Fibroblast of mammary gland (primary cell): ENCODE measurements at places on chromosomes 4 and X.
A peak's percentile ranks its signal among the peaks of the same experiment; 100 is the strongest.

DNA sequence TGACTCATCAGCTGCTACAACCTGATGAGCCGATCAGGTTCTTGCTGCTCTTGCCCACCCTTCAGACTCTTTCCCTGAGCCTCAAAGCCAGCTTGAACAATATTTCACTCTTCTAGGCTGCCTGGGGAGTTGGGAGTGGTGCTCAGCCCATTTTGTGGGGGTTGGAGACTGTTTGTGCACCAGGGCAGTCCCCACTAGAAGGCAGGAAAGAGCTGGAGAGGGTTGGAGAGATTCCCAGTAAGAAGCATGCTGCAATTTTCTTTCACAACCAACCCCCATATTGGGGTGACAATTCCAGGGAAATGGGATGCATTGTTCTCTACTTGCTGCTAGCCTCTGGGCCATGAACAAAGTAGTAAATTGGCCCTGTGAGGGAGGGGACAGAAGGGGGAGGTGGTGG is 44.1 kb downstream of the SLC16A2 start:
- peak; percentile 24 for DNase-seq

GRCh38 chr4:81914623-81915022 is 442.9 kb upstream of the RASGEF1B start:
- no peak for DNase-seq

DNA sequence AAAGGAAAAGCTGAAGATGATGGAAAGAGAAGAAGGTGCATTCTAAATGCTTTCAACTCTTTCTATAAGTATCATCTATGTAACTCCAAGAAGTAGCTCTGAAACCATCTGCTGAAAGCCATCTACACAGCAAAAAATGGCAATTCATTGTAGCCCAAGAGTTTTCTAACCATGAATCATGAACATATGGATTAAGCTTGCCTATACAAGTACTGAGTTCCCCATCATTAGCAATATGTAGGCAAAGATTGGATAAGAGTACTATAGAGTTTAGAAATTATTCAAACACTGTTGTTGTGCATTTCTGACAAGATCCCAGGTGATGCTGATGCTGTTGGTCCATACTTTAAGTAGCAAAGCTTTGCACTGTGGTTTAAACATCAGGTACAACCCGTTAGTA is 11.2 kb downstream of the DAPP1 start:
- DNase-seq, result no peak

DNA sequence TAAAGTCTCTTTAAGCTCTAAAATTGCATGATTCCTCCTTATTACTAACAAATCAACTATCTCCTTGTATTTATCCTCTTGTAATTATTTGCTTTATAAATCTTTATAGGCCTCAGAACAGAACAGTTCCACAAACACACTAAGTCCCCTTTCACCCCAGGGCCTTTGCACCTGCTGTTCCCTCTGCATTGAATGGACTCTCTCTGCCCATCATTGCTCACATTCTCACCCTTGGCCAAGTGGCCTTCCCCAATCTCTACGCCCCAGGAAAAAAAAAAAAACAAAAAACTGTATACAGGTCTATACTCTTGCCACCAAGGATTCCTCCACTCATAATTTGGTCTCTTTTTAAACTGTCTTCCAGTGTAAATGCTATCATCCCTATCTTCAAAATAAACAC is 53.7 kb downstream of the TEC start:
- no peak for DNase-seq

GRCh38 chr4:90281541-90282355 is 154.6 kb downstream of the CCSER1 start:
- DNase-seq, result no peak

GRCh38 chrX:122094611-122095010 is 1047.2 kb downstream of the GLUD2 start:
- peak; percentile 69 for DNase-seq

DNA sequence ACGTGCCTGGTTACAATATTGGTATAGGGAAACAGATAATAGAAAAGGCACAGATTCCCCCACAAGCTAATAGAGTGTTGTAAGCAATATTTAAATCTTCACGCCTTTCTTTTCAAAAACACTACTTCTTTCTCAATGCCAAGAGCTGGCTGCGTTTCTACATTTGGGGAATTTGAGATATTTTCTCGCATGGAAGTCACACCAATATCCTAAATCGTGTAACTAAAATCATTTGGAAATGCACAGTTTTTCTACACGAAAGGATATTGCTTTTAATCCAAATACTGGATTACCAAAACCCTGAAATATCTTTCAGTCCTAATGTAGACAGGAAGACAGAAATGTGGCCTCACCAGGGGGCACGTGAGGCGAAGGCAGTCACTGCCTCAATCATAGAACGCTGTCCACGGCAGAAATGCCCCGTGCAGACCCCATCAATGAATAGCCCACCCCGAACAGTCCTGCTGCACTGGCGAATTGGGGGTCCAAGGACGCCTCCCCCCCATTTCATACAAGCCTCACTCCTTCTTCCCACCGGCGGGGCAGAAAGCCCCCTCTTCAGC is 106.6 kb downstream of the NSUN7 start:
- DNase-seq, result no peak

GRCh38 chr4:94934864-94935263 is 177.1 kb downstream of the BMPR1B start:
- no peak for DNase-seq

- DNase-seq, result peak; percentile 18
These were observed 3.9 kb upstream of the SULT1B1 start for GRCh38 chr4:69764311-69764710.

DNA sequence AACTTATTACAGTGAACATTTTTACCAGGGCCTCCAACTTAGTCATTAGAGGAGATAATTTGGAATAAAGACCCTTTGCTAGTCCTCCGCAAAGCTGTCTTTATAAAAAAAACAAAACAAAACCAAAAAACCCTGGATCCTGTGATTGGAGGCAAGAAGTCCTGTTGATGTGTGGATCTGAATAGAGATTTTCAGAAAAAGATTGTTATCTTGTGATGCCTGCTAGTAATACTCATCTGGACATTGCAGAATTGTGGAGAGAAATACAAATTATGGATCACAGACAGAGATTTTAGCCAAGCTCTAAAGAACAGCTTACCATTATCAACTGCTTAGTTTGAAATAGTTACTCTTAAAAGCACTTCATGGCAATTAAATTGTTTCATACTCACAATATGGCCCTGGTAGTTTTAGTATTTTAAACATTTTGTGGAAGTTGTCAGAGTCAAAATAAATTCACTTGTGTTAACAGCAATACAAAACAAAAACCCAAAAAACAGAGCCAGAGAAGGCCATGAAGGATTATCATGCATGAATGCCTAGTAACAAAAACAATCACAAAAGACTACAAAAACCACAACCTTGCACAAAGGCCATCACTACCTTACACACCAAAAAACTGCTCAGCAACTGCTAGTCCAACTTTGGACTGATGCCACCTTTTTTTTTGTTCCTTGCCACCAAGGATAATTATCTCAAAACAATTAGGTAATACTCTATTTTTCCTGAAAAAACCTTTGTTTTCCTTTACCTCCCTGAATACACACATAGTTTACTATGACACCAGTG is 514.5 kb upstream of the SLIT2 start:
- DNase-seq, result no peak

- DNase-seq, result no peak
These were observed 79.6 kb downstream of the CENPC start for GRCh38 chr4:67465763-67466052.

DNA sequence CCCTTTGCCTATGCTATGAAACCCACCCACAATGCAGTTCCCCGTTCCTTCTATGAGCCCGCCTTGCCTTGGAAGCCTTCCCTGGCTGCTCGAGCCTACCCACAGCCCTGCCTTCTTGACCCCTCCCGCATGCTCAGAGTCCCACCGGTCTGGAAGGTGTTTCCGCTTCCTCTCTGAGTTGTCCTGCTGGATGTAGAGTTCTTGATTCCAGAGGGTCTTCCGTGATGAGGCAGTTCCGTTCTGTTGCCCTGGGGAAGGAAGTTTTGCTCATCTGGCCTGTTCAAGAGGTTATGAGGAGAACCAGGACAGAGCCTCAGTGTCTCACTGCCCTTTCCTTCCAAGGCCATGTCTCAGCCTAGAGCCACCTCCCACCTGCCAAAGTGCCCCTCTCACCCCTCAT is 7.5 kb downstream of the GPKOW start:
- DNase-seq, result no peak

DNA sequence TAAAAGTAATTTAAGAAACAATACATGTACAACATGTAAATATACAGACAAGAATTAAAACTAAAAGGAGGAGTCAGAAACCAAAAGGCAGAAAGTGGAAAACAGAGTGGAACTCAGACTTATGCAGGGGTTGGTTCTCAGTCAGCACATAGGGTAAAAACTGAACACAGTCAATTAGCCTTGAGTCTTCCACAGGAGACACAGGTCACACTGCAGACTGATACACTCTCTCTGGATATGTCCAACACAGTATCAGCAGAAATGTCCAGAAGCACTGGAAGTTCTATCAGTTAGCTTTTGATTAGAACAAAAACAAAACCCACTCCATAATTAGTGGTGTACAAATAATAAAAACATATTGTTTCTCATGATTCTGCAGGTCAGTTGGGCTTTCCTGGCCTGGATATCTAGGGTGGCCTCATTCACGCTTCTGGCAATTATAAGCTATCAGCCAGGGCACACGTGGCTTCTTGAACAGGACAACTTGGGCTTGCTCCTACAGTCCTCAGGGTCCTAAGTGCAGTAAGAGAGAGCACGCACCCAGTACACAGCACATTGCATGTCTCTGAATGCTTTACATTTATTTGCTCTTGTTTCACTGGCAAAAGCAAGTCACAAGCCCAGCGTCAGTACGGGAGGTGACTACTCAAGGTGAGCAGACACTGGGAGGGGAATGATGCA is 21.6 kb downstream of the TEC start:
- DNase-seq, result no peak

DNA sequence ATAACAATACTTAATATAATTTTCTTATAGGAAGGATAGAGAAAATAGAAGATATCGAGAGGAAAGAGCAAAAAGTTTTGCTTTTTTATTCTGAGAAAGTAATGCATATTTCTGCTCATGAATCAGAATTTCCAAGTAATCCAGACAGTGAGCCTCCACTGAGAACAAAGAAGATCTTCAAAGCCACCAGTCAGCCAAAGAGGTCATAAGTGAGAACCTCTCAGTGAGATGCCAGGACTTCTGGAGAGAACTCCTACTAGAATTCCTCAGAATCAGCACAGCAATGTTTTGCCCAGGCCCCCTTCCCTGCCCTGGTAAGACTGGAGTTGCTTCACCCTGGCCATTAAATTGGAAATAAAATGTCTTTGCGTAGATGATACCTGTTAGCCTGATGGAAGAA is 254.4 kb upstream of the FAT4 start:
- DNase-seq, result no peak

- DNase-seq, result peak; percentile 71
These were observed 3.1 kb upstream of the TDO2 start for GRCh38 chr4:155900381-155900780.

- no peak for DNase-seq
These were observed 71.3 kb downstream of the LRBA start for GRCh38 chr4:150943818-150944217.

DNA sequence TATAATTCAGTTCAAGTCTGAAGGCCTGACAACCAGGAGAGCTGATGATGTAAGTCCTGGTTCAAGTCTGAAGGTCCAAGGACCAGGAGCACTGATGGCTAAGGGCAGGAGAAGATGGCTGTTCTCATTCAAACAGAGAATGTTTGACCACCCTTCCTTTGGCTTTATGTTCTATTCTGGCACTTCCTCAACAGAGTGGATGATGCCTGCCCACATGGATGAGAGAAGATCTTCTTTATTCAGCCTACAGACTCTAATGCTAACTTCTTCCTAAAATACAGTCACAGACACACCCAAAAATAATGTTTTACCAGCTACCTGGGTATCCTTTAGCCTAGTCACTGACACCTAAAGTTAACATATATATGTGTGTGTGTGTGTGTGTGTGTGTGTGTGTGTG is 25.6 kb upstream of the IRF2 start:
- DNase-seq, result no peak

GRCh38 chrX:64204701-64205440 is 637 bp downstream of the AMER1 start:
- DNase-seq, result peak; percentile 28

- DNase-seq, result no peak
These were observed 45.1 kb downstream of the ARL9 start for GRCh38 chr4:56550642-56551041.

- DNase-seq, result no peak
These were observed 126.0 kb upstream of the GABRA2 start for GRCh38 chr4:46515940-46516339.

- no peak for DNase-seq
These were observed 118.1 kb downstream of the ATXN3L start for GRCh38 chrX:13201605-13202219.

- DNase-seq, result no peak
These were observed 10.3 kb downstream of the ATP5ME start for GRCh38 chr4:663438-664428.

- no peak for DNase-seq
These were observed 1370.3 kb downstream of the FAM133A start for GRCh38 chrX:95044331-95044730.

DNA sequence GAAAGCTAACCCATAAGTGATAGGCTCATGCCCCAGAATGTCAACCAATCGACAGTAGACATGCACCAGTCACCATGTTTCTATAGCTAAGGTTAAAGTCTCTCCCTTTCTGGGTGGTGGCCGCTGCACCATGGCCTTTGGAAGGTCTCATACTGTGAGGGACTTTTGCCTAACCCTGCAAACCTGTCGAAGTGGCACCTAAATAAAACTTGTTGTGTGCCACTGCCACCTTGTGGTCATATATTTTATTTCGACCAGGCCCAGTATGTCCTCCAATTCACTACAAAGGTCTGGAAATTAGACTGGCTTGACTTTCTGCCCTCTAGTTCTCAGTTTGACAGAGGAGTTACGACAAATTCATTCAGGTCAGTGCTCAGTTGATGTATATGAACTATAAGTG is 163.1 kb downstream of the SMARCA1 start:
- DNase-seq, result peak; percentile 50

- DNase-seq, result peak; percentile 94
These were observed 7.0 kb downstream of the SFRP2 start for GRCh38 chr4:153781717-153782416.

- peak; percentile 11 for DNase-seq
These were observed 25.9 kb downstream of the ZNF721 start for GRCh38 chr4:472881-473569.

DNA sequence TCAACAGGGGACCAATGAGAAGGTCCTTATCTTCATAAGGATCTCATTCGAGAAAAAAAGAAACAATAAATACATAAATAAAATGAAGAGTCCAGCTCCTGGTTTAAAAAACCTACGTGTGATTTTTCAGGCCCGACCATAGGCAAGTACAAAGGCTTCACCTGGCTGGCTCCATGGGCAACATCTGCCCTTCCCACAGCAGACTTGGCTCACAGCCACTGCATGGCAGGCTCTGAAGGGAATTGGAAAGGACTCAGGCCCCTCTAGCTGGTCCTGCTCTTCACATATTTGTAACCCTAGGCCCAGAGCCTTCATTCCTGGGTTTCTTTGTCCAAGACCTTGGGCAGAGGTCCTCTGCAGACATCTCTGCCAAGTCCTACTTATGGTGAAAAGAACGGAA is 228.1 kb downstream of the QDPR start:
- DNase-seq, result no peak

DNA sequence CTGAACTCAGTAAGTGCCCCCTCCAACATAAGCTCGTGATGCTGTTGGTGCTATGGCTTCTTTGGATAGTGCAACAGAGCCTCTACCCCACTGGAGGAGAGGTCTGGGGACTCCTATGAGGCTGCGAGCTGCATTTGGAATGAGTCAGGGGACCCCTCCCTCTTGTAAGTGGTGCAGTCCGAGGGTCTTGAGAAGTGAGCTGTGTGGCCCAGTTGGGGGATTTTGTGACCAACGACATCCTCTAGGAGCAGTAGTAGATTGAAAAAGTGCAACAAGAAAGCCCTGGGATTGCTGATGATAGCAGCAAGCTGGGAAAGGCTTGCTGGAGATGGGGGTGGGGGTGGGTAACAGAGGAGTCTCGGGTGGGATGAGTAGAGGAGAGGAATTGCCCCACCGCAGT is 3.1 kb downstream of the FRMPD3 start:
- no peak for DNase-seq
